ENCODE measurements at places on chromosomes 16 and 17.

DNA sequence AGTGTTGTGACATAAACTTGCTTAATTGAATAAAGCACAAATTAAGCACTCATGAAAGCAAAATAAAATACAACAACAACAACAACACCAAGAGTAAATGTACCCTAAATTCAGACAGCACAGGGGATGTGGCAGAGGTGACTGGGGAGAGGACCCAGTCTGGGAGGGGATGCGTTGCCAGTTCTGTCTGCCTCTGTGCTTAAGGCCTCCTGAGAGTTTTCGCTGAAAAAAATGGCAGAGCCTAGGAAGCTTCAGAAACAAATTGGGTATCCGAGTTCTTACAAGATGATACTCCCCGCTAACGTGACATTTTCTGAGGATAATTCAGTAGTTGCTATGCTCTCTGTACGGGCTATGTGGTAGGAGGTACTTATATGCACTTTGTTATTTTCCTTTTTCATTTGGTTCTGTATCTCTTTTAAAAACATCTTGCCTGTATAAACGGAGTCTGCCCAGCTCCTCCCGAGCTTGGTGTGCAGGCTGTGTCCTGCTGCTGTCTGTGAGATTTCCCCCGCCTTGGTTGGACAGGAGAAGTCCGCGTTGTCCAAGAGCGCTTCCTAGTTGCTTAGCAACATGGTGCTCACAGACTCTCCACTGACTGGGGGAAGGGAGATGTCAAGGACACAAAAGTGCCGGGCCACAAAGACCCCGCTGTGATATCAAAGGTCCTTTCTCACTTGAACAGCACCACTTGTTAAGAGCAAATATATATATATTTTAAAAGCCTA lies 134.2 kb upstream of the CPHXL start:
- no peak for DNase-seq

DNA sequence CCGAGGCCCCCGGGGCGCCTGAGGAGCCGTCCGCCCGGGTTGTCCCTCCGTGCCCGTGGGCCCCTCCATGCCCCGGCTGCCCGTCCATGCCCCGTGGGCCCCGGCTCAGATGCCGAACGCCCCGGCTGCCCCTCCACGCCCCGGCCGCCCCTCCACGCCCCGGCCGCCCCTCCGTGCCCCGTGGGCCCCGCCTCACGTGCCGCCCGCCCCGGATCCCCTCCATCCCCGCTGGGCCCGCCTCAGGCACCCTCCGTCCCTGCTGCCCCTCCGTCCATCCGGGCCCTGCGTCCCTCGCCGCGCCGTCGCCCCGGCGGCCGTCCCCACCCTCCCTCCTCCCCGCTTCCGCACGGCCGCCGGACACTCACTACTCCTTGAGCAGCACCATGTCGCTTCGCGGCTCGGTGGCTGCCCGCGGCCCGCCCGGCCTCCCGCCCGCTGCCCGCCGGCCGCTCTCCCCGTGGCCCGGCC lies 382 bp downstream of the PITPNA start:
- DNase-seq = no peak

DNA sequence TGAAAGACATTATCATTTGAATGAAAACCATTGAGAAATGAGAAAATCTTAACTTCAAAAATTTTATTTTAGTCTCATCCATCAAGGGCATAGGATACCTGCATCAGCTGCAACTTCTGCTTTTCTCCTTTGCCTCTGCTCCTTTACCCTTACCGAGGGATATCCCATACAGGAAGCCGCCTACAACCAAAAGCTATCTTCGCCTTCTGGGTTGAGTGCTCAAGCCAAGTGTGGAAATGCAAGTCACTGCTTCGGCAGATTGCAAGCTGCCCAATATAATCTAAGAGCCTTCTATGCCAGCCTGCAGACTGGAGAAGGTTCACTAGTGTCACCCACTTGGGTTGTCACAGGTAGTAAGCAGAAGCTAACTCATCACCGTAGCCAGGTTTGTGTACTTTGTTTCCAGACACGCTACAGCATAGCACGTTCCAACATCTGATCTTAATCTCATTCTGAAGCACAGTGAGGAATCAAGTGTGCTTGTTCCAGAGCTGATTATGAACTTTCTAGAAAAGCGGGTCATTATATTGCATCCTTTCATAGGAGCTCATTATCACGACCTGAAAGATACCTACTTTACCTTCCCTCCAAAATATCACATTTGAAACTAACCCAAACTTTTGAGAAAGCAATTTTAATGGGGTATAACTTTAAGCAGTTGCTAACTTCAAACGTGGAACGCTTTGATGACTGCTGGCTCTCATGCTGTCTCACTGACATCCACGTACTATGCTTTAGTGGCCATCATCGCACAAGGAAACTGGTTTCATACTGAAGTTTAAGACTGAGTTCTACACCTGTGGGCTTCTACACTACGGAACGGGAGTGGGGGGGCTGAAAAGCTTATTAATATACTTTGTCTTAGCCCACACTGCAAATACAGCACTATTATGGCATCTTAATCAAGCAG lies 8.0 kb upstream of the UNK start:
- peak; percentile 57 for DNase-seq

DNA sequence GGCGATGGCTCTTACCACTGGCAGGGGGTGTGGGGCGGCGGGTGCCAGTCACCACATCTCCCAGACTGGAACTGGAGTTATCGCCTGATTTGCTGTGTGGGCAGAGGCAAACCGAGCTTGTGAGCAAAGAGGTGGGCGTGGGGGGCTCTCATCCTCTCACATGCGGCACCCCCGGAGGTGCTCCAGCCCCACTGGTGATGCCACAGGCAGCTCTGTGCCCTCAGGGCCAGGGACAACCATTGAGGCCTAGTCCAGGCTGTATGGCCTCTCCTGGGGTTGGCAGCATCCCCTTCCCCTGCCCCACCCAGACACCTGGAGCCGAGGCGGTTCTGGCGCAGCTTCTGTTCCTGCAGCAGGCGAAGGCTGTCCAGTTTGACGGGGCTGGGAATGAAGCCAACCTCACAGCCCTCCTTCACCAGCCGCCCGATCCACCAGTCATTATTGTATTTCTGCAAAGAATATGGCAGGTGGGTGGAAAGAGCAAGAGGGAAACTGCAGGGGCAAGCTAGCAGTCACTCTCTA lies 10.9 kb downstream of the CACNB1 start:
- DNase-seq = no peak

DNA sequence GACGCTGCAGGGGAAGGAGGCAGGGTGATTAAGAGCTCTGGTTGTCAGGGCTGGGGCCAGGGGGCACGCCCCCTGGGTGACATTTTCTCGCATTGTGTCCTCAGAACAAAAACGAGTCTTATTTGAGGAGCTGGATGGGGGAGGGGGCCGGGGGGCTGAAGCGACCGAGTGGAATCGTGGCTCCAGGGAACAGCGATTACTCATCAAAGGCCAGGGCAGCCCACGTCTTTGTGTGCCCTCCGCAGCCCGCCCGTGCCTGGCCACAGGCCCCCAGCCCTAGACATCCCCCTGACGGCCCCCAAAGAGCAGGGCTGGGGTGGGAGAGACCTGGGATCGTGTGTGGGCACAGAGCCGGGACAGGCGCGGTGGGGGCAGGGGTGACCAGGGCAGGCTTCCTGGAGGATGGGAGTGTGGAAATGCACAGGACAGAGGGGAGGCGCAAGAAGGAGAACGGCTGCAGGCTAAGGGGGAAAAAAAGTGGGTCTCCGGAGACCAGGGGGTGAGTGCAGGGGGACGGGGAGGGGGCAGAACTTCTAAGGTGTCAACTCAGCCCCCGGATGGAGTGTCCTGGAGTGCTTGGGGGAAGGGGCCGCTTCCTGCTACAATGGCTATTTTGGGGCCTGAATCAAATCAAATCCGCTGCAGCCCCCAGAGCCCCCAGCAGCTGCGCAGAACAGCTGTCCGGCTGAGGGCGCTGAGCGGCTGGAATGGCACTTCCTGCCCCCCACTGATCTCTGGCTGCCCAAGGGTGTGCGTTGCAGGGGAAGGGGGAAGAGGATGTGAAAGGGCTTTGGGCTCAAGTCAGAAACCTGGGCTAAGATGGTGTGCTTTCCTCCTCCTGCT lies 24.0 kb upstream of the PHB1 start:
- DNase-seq = no peak

DNA sequence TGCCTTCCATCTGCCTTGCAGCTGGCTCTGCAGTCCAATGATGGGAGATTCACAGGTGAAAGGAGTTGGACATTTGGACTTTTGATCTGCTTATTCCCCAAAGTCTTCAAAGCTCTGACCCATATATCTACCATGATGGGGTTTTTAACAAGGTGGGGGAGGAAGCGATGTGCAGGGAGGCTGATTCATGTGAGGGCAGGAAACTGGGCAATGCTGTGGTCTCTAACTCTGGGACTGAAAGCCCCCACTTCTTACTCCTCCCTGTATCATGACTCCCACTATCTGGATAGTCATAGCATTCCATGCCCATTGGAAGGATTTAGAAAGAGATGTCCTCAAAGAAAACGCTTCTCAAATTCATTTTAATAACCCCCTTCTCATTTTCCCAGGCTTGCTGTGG lies 16.3 kb downstream of the HOXB1 start:
- no peak for DNase-seq

DNA sequence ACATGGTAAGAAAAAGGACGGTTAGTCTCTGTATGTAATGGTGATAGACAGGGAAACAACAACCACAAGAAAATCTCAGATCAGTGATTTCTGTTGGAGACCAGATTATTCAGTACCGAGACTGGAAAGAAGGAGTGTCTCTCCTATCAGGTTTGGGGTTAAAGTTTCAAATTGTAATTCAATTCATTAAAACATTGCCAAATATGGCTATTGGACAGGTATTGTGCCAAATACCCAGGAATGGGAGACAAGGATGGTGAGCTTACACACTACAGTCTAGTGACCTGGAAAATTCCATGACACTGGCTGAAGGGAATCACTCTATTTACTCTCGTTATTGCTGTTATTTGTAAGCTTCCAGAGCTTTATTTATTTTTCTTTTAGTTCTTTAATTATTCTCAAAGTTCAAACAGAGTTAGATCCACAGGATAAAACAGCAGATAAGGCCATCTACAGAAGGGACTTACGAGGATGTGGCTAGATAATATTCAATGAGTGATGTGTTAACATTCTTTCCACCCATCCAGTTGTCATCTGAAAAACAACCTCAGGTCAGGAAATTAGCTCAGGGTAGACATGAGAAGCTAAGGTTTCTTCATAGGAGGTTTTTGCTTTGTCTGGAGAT lies 25.1 kb upstream of the MMD start:
- DNase-seq = no peak

- no peak for DNase-seq
These were observed 1.8 kb upstream of the MT2A start for GRCh38 chr16:56606476-56607108.

- DNase-seq = no peak
These were observed 644.1 kb downstream of the WWOX start for GRCh38 chr16:78743556-78743955.

DNA sequence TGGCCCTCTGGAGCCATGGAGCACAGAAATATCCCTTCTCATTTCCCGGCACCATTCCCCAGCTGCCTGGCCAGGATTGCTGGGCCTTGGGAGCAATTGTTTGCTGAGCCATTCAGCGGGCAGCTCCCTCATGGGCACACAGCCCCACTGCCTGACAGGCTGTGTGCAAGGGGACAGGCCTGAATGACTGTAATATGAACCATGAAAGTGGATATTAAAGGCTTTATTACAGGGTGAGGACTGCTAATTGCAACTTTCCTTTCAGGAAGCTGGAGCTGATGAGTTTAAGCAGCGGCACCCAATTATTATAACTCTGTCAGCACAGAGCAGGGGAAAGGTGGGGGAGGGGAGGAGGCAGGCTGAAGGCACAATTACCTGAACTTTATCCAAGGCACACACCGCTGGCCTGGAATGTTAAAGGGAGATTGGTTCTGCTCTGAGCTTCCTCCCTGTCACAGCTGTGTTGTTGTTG lies 159.8 kb upstream of the SDK2 start:
- no peak for DNase-seq

DNA sequence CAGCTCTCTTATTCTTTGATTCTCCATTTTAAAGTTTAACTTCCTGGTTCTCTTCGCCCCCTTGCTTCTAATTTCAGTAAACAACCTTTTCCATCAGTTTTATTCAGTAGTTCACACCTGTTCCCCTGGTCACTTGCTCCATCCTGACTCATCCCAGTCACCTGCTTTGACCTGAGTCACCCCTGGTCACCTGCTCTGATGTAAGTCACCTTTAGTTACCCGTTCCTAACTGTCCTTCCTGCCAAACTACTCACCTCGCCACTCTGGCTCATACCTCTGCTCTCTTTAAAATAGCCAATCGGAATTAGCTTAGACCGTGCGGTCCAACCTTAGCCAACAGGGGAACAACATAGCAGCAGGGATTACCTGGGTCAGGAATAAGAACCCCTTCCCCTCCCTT lies 4.7 kb upstream of the NLRC5 start:
- DNase-seq = no peak

GRCh38 chr17:34269969-34270368 lies at the start of gene CCL7:
TSS of gene CCL7 (plus strand) at chr17:34270221. CDS start at chr17:34270291, 70 bp downstream.
- no peak for DNase-seq

DNA sequence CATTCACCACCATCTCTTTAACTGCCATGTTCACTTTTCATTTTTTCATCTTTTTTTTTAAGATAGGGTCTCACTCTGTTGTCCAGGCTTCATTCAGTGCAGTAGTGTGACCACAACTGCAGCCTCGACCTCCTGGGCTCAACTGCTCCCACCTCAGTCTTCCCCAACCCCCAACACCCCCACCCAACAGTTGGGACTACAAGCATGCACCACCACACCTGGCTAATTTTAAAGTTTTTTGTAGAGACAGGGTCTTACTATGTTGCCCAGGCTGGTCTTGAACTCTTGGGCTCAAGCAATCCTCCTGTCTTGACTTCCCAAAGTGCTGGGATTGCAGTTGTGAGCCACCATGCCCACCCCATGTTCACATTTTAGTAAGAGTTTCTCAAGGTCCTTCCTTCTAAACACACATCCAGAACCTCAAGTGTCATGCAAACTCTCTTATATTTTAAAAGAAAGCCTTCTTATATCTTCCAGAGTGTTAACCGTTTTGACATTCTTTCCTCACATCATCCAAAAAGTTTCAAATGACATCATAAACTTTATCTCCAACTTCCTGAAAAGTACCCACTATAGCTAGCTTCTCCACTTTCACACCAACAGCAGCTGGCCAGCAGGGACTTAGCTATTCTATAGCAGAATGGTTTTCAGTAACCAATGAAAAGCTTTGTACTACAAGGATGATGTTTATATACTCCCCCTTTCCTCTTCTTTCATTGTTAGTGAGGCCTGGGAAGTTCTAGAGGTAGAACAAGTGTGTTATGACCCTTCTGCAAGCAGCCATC lies 49.3 kb downstream of the TRAF4 start:
- no peak for DNase-seq

- DNase-seq = no peak
These were observed 14.7 kb upstream of the CTCF start for GRCh38 chr16:67547423-67548264.

GRCh38 chr16:50071075-50071671 lies 5.4 kb downstream of the HEATR3 start:
- no peak for DNase-seq

DNA sequence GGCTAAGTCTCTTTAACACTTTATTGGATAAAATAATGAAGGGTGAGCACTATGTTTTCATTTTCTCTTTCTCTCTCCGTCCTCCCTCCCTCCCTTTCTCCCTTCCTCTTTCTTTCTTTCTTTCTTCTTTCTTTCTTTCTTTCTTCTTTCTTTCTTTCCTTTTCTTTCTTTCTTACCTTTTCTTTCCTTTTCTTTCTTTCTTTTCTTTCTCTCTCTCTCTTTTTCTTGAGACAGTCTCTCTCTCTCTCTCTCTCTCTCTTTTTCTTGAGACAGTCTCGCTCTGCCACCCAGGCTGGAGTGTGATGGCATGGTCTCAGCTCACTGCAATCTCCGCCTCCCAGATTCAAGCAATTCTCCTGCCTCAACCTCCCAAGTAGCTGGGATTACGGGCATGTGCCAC lies 21.5 kb upstream of the CDR2 start:
- DNase-seq = no peak

- DNase-seq = peak; percentile 38
These were observed 25.5 kb upstream of the CDH1 start for GRCh38 chr16:68711421-68712139.

- no peak for DNase-seq
These were observed 63.4 kb downstream of the KATNIP start for GRCh38 chr16:27613238-27613791.
